ENCODE measurements at places on chromosomes 6 and 20.

- peak; percentile 6 for DNase-seq
These were observed 560 bp downstream of the YTHDF1 start for GRCh38 chr20:63215101-63216040.

DNA sequence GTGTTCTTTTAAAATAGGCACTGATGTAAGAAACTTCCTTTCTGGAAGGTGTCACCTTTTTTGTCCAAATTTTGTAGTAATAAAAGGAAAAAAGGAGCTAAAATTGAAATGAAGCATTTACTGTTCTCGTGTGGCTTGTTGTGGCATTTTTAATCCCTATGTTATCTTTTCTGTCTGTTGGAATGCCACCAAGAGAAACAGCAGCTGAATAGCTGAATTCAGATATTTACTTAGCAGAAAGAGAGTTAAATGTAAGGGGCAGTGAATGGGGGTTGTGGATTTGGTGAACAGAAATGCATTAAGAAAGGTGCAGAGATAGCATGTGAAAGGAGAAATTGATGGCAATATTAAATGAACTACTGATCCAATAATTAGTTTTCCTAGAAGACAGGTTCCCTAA is 573.6 kb upstream of the EPHA7 start:
- DNase-seq = no peak

DNA sequence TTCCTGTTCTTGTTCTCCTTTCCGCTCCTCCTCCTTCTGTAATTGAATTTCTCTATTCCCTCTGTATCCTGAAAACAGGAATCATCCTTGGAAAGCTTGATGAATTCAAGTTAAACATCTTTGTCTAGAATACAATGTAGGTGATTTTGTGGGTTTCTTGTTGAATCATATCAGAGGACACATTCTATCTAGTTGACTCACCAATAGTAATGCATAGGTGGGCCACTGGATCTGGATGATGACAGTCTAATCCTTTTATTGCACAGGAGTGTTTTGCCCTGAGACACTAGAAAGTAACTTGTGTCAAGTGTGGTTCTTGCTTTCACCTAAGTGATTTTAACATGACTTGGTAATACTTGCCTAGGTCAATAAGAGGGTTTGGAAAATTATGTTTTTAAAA is 164.3 kb downstream of the RFPL4B start:
- DNase-seq = no peak

GRCh38 chr6:35474131-35474941 is 6.1 kb downstream of the RPL10A start:
- no peak for DNase-seq

GRCh38 chr20:23565503-23566045 is 2.7 kb downstream of the CST9L start:
- DNase-seq = no peak

DNA sequence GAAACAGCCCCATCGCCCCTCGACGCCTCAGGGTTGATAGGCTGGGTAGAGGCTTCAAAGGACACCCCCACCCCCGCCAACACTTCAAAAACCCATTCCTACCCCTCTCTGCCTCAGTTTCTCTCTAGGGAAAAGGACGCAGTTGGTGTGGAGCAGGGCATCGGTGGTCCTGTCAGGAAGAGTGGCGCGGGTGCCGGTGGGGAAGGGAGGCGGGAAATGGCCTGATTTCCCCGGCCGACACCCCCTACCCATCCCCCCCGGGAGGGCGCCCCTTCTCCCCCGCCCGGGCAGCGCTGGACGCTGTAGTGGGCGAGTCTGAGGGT is 367 bp downstream of the NRSN2 start:
- no peak for DNase-seq

DNA sequence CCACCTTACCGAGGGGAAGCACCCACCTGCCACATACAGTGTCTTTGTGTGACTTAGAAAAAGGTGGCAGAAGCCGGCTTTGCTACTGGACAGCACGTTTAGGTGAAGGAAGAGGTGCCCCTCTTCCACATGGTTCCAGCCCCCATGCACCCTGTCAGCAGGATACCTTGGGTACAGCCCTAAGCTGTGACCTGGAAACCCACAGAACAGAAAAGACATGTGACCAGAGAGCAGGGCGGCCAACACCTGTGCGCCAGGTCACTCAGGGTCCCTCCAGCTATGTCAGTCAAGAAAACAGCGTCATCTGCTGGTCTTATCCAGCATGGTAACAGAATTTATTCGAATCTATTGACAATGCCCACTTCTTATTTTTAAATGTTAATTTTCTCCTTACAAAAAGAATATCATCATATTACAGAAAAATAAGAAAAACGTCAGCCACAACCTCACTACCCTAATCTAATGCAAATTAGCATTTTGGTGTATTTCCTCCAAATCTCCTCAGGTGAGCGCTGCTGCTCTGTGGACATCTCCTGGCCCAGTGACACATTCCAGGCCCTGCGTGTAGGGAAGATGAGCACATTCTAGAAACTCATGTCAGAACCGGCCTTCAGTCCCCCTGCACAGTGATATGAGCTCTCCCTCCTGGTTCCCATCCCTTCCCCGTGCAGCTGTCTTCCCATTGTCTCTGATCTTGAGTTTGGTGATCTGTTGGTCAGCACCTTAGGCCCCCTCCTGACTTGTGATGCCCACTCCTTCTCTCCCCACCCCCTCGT is 37.2 kb downstream of the GTF2H5 start:
- no peak for DNase-seq

DNA sequence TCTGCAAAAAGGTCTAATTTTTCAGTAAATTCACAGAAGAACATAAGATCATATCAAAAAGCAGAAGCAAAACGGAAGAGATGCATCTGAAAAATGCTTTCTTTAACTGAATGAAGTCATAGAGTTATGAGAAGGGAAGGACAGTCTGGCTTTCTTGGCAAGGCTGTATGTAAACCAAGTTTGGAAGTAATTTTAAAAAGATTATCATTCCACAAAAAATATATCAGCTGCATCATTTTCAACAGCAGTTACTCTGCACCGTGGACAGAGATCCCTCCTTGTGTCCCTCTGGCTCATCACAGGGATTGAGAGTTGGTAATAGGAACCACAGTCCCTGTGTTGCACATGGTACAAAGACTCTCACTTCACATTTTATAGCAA is 258.5 kb downstream of the HIVEP2 start:
- no peak for DNase-seq

DNA sequence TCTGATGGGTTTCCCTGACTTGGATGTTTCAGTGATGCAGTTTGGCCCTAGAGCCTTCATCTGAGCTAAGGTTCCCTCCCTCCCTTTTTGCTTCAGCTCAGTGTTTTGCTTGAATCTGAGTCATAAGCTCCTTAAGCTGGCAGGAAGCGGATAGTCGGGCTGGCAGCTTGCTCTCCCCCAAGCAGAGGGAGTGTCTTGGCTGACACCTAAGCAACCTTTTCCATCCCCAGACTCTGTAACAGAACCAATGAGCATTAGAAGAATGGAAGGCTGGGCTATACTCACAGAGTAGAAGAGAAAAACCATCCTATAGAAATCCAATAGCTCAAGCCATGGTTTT is 98.3 kb downstream of the HAO1 start:
- DNase-seq = no peak

GRCh38 chr6:145245119-145245518 is 490.2 kb downstream of the EPM2A start:
- no peak for DNase-seq

DNA sequence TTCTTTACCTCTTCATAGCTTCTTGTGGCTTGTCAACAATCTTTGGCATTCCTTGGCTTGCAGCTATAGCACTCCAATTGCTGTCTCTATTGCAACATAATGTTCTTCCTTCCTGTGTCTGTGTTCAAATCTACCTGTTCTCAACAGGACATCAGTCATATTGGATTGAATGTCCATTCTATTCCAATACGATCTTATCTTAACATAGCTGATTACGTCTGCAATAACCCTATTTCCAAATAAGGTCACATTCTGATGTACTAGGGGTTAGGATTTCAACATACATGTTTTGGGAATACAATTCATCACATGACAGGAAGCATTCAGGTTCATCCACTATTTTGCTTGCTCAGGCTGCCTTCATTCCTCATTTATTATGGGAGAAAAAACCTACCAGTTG is 684.4 kb upstream of the CITED2 start:
- DNase-seq = no peak

- no peak for DNase-seq
These were observed 30.4 kb upstream of the SMOC2 start for GRCh38 chr6:168410554-168411011.

DNA sequence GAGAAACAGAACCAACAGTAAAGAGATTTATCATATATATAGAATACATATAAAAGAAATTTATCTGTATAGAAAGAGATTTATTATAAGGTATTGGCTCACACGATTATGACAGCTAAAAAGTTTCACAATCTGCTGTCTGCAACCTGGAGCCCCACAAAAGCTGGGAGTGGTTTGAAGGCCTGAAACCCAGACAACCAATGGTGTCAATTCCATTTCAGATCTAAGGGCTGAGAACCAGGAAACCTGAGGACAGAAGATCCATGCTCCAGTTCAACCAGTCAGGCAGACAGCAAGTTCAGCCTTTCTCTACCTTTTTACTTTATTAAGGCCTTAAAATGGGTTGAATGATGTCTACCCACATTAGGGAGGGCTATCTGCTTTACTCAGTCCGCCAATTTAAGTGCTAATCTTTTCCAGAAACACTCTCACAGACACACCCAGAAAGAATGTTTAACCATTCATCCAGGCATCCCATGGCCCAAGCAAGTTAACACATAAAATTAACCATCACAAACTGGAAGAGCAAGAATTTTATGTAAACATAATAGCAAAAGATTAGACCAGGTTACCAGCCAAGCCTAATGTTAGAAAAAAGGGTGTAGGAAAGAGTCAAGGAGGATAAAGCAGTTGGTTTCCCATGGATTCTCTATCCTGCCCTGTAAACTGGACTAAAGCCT is 170.9 kb downstream of the FUT9 start:
- DNase-seq = no peak

- DNase-seq = no peak
These were observed 46.0 kb downstream of the KIAA1755 start for GRCh38 chr20:38214256-38215193.

DNA sequence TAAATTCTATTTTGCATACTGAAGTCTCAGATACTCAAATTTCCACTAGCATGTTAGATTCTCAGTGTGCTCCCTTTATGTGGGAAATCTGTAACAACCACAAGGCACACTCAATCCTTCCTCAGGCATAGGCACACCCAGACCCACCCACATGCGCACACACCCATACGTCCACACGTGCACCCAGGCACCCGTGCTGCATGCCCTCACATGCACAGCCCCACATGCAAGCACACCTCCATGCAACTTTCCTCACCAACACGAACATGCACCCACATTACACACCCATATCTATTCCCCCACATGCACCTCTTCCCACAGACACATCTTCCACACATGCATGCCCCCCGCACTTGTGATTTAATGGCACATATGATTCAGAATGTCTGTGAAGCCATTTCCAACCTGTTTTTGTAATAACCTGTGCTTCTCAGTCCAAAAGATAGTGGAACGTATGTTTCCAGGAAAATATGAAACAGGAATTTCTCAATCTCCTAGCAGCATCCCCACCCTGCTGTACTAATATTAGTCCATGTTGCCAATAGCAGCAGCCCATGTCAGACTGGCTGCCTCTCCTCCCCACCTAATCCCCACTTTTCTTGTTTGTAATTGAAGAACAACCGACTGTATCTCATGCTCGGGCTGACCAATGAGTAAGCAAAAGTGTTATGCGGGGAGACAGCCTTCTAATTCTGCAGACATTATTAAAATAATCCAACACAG is 11.3 kb upstream of the CYP24A1 start:
- no peak for DNase-seq

DNA sequence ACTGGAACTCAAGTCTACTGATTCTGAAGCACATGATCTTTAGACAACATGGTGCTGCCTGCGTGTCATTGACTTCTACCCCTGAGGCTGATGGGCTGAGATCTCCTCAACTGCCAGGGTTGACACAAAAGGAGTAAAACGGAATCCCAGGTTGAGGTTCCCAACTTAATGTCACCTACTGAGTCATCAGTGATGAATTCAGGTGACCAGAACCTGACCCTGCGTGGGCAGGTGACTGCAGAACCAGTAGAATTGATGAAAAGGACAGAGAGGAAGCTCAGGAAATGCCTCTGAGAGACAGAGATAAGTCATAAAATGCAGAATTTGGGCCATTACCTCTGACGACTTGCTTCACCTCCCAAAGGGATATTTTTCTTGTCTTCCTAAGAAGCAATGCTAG is 7.7 kb upstream of the KIZ start:
- DNase-seq = no peak

DNA sequence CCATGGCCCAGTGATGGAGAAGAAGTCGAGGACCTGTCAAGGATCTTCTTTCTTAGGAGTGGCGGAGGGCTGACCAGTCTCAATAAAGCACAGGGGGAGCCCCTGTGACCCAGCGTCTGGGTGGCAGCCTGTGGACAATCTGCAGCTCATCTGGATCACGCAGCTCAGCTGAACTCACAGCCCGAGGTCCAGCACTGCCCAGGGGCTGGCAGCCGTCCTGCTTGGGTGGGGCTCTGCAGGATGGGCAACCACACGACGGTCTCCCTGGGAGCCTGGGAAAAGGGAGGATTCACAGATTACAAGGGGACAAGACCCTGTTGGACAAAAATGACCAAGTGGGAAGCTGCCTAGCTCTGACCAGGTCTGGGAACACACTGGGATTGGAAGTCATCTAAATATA is 110.8 kb downstream of the MYLK4 start:
- no peak for DNase-seq

GRCh38 chr20:3828798-3829197 is 8.5 kb downstream of the AP5S1 start:
- no peak for DNase-seq

DNA sequence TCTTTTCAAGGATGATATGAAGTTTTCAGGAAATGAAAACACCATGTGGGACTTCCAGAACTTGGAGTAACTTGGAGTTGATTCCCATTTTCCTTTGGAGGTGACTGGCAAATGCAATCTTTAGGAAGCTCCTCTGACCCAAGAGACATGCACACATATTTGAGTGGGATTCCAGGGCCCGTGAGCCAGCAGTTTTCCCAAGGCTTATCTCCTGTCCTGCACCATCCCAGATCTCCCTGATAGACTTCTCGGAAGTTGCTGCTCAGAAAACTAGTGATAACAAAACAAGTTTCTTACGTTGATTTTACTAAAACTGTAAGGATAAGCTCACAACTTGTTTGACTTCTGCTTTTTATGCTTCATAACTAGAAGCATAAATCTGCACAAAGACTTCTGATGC is 25.6 kb downstream of the SLC35F1 start:
- DNase-seq = no peak

DNA sequence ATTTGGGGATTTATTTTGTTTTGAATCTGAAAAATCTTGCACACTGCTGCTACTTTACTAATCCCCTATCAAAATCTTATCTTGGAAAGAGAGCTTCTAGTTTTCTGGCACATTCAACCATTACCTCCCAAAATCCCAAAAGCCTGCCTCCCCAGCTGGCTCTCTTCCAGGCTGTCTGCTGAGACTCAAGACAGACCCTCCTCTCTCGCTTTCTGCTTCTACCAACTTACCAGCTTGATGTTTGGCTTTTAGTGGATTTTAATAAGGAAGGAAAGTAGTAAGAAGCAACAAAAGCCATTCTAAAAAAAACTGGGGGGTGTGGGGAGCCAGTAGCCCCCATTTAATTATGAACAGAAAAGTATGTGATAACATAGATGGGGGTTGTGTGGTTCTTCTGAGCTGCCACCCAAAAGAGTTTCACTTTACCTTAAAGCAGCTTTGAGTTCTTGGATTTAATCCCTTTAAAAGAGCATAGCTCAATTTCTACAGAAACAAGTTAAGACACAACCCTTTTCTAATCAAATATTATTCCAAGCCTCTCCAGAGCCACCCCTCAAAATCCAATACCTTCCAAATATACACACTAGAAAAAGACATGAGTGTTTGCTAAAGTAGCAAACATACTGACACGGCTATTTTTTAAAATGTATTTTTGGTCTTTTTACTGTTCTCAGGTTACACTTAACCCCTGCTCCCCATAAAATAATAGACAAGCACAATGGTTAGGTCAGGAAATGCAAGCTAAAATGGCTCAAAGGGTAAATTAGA is 71.7 kb downstream of the ATP9A start:
- peak; percentile 46 for DNase-seq
